AG09319 (cell line): ENCODE measurements at places on chromosomes 7 and 10.

DNA sequence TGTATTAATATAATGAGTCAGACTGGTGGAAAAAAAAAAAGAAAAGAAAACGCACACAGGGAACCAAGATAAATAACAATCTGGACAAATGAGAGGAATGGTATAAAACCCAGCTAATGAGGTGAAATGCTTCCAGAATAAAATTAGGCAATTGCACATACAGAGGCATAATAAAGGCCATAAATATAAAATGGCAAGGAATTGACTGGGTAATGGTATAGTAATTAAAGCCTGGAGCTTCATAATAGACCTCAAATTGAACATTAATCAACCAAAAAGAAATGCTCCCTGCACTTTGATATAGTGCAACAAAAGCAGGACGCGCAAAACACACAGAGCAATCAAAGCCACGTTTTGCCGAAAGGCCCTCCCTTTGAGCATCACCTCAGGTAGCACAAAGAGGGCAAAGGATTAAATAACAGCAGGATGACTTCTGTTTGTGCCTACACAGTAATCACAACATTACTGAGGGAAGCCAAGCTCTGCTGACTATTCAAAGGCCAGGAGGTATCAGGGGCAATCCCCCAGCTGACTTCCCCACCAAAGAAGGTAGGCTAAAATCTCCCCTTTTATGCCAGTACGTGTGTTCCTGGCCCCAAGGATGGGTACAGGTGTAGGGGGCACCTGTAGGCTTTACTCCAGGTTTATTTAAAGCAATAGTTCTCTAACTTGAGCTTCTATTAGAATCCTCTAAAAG lies 343.7 kb downstream of the ELMO1 start:
- DNase-seq, result no peak

DNA sequence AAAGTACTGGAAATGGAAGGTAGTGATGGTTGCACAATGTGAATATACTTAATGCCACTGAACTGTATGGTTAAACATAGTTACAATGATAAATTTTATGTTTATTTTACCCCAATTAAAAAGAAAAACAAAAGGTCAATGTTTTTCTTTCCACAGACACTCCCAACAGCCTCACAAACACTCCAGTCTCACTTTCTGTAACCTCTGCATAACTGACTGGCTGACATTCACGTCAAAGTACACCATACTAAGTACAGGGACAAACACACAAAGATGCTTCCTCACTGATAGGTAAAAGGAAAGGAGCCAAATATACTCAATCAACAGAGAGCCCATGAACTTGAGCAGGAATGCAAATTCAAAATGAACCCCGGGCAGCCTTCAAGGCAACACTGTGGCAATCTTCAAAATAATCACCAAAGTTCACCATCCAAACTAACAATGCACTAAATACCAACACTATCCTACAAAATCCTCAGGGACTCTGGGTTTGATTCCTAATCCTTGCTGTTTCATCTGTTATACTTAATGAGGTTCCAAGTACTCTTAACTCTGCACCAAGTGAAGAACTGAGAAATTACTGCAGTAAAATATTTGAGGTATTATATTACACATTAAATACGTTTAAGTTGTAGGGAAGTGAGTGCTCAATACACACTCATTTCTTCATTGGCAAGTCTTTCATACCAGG lies 90.8 kb downstream of the ARMH3 start:
- no peak for DNase-seq

GRCh38 chr10:93180482-93180931 lies 106.8 kb downstream of the CYP26A1 start:
- DNase-seq, result no peak

GRCh38 chr7:105636982-105637381 lies 55.7 kb upstream of the EFCAB10 start:
- no peak for DNase-seq

DNA sequence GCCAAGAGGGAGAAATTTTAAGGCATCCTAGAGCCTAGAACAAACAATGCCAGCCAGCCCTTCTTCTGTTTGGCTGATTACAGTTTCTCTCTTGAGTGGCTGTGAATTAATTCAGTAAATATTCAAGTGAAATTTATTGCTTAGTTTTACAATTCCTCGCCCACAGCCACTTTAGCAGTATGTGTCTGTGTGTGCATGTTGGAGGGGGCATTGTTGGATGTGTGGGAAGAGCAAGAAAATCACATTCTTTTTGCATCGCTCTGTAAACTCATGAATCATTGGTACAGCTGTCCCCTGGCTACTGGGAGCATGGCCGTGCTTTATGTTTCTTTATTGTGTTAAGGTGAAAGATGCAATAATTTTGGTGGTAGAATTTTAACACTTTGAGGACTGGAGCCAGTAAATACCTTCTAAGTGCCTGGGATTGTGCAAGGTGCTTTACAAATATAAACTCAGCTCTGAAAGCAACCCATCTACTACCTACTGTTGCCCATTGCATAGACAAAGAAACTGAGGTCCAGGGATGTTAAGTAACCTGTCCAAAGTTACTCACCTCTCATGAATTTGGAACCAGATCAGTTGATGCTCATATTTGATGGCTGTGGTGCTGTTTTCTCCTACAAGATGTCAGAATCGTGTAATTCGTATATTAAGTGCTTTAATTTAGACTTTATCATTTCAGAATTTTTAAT lies 89.9 kb upstream of the BTBD16 start:
- DNase-seq, result no peak

DNA sequence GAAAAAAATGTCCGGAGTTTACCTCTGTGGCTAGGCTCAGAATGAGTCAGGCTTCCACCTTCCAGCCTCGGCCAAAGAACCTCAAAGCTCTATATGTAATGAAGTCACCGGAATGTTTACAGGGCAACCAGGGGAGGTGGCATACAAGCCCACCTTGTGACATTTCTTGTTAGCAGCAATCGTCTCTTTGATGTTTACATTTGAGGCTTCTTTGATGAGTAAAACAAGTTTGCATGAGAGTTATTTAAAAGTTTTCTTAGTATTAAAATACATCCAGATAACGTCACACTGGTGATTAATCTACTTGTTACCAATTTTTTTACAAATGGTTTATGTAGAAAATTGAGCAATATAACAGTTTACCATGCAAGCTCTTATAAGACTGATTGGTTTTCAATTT lies 133.1 kb upstream of the ADAM12 start:
- DNase-seq, result no peak

DNA sequence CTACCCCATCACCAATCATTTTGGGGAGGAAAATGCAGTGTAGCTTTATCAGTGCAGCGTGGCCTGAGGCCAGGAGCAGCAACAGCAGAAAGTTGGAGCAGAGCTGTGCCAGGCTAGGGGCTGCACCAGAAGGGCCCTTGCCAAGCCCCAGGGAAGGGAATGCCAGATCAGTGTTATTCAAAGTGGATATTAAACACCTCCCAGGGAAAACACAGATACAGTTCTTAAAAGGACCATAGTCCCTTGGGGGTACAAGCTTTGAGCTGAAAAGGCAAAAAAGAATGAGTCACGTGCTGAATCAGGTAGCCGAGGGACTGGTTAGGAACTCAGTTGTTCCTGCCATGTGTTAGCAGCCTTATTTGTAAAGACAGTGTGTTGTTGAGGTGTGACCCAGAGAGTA lies 54.0 kb downstream of the GSDME start:
- no peak for DNase-seq
